ENCODE measurements at places on chromosomes 7 and 10. TPM values are rescaled to one million over a fixed set of nuclear protein-coding genes. Genes with fewer than 3 reads are reported as not detected.

DNA sequence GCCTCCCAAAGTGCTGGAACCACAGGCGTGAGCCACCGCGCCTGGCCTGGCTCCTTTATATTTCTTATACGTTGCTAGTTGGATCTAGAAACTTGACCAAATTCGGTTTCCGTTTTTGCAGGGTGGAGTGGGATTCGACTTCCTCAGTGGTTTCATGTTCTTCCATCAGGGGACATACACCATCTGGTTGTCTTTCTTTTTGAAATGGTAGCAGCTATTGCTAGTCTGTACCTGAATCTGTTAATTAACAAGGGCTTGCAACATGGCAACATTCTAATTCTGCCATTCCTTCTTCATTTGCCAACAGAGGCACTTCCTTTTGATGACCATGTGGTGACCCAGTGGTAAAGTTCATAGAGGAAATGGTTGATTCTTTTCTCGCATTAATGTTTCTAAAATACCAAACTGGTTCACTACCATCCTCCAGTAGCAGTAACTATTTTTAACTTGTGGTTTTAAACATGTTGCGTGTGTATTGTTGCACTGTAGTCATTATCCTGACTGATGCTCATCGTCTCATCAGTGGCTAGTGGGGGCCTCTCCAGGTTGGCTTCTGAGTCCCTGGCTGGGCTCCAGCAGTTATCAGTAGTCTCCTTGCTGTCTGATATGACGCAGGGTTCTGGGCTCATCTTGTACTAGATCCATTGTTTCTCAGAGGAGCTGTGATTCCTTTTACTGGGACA lies 159.2 kb downstream of the RGS10 start:
- no peak for DNase-seq

DNA sequence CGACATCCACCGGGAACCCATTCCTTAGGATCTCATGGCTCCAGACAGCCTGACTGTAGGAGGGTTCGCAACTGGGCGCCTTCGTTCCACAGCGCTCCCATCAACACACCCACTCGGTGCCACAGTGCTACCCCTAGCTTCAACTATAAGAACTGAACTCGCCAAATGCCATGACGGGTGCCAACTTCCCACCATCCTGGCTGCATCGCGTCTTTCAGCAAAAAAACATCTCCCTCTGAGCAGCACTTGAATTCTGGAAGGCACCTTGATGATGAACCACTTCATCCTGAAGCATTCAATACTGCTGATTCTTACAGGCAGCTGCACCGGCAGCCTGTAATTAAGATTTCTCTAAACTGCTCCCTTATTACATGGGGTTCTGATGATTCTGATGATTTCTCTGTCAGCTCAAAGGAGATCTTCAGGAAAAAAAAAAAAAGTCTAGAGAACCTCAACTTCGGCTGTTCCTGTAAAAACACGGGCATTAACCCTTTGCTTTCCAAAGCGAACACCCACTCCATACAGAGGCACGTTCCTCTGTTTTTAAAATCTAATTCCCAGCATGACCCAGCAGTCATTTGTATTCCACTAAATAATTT lies 1.3 kb downstream of the CYTH3 start:
- no peak for DNase-seq

DNA sequence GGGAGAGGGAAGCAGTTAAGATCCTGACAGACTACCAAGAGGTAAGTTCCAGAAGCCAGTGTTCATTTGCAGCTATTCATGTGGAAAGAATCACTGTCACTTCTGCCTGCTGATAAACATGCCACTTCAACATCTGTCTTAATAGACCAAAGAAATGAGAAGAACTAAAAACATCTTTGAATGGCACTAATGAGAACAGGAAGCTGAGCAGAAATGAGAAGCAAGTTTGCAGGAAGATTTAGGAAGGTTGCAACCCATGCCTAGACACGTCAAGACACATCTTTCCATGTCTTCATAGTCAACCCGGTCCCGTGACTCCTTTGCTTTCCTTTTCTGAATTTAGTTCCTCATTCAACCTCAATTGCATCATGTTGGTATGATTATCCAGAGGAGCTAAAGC lies 180.0 kb downstream of the PDE1C start:
- no peak for DNase-seq

- DNase-seq = no peak
These were observed 6.5 kb downstream of the GNB2 start for GRCh38 chr7:100679927-100680575.

Gene PRSS2
- not detected for total RNA-seq

Gene SKIDA1
- 8.2 TPM for total RNA-seq

Measured in H1 (cell line).